ENCODE measurements at places on chromosomes 12 and 14. TPM values are rescaled to one million over a fixed set of nuclear protein-coding genes. Genes with fewer than 3 reads are reported as not detected.

DNA sequence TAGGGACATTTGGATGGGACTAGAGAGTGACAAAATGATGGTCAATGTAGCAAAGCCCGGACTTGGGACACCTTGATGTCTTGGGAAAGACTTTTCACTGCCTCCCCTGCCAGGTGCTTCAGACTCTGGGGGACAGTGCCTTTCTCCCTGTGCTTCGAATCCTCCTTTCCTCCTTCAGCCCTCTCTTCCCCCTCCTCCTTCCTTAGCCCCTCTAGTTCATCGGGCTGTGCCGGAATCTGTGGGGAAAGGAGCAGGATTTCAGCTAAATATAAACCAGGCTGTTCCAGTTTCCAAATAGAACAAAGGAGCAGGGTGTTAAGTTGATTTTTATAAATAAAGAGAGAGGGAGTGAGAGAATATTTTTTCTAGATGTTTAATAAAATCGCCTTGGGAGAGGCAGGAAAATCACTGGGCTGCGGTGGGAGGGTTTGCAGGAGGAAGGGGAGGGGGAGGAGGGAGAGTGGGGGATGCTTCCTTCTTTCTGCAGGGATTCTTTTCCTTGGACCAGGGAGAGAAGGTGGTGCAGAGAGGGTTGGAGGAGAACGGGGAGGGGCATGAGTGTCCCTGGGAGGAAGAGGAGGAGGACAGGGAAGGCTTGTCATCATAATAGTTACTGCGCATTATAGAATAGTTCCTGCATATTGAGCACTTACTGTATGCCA is 21.3 kb upstream of the CABP1 start:
- no peak for DNase-seq

- DNase-seq, result no peak
Measured at GRCh38 chr14:24437736-24438067, 4.9 kb downstream of the SDR39U1 start.

DNA sequence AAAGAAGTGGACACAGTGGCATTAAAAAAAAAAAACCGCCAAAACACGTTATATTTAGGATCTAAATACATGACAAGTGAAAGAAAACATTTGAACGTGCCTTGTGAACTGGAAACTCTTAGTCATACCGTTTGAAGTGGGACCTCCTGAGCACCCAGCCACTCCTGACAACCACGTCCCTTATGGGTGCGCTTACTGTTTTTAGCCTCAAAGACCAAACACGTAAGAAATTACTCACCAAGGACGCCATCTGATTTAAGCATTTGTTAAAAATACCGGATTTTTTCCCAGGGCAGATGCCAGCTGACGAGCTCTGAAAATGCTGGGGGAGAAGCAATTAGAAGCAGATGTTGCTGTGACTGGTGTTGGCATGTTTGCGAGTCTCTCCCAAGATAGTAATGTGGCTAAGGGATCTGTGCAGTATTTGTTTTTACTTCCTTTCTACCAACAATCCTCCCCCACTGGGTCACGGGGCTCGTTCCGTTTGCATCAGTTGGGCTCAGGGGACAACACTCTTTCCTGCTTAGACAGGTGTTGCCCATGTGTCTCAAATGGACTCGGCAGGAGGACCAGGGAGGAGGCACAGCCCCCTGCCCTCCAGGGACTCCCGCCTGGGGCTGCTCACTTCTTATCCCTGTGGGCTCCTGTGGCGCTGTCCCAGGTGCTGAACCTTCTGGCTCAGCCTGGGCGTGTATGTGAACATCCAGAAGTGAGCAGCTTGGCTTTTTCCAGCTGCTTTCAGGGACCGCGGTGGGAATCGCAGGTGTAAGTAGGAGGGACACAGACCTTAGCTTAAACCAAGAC is 101.0 kb downstream of the BEGAIN start:
- DNase-seq, result no peak

DNA sequence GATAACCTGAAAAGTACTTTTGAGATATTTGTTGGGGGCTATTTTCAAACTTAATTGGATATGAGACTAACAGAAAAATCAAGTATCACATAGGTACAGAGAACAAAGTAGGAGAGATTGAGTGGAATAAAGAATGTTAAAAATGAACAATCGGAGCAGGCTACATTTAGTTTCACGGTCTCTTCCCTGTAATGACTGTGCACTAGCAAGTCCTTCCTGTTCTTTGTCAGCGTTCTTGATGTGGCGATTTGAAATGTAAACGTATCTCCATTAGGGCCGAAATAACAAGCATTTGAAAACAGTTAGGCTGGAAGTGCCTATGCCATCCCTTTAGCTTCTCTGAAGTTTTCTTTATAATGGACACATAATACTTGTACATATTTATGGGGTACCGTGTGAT is 31.0 kb downstream of the SLC25A29 start:
- DNase-seq, result no peak

- no peak for DNase-seq
Measured at GRCh38 chr14:92647797-92648279, 100.6 kb downstream of the LGMN start.

GRCh38 chr12:108449478-108449877 is 65.6 kb upstream of the FICD start:
- DNase-seq, result no peak

DNA sequence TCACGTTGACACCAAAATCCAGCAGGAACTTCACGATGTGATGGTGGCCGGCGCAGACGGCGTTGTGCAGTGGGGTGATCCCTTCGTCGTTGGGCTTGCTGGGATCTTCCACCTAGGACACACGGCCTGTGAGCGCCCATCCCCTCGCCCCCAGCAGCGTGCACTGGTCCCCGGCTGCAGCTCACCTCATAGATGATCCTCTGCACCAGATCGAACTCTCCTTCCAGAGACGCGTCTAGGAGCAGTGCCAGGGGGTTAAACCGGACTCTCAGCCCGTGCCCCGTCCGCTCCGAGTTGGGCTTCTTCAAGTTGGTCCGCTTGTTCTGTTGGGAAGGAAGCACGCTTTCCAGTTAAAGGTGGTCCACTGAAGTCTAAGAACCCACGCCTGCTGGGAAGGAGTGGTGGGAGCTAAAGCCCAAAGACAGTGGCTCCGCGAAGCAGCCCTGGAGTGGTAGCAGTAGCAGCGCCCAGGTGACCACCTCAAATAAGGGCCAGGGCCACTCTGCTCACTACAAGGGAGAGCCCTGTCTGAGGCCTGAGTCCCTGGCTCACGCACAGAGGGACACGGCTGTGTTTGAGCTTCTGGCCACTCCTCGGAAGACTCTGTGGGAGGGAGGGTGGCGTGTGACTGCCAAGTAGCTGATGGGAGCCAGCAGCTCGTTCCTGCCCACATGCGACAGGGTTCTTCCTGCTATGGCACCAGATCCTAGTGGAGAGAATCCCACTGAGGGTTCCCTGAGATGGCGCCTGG is 23.3 kb downstream of the ZFYVE21 start:
- DNase-seq, result peak; percentile 83

DNA sequence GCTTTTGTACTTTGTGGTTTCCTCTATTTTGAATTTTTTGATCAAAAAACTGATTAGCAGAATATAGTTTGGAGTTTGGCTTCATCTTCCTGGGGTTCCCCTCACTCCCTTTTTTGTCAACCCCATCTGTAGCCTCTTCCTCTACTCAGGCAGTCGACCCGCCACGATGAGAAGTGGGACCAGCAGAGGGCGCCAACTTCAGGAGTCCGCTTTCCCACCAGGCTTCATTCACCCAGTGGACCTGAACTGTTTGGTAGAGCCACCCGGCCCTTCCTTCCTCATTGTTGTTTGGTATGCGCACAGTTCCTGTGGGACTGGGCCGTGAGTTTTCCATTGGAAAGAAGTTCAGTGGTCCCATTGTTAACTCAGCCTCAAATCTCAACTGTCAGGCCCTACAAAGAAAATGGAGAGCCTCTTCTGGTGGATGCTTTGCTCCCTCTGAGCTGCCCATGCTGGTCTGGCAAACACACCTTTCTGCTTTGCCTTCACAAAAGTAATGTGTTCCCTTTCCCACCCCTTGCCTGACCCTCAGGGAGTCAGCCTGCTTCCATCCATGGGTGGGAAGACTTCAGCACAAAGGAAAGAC is 21.7 kb downstream of the TMBIM6 start:
- DNase-seq, result no peak

Gene USP44
- 1.3 TPM for total RNA-seq

Gene ACVRL1
- total RNA-seq, result 85.2 TPM
